ENCODE measurements at places on chromosomes 5 and 9.

GRCh38 chr9:115637661-115638060 lies 515.9 kb upstream of the PAPPA start:
- DNase-seq: no peak

DNA sequence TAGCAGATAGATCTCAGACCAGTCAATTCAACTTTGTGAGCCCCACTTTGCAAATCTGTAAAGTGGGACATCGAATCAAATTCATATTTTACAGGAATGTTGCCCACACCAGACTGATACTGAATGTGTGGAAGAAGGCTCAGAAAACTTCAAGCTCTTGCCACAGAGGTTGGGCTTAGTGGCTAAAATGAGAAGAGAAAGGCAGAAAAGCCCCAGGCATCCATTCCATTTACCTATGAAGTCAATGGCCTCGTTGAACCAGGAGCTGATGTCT lies 1.7 kb downstream of the DUSP1 start:
- no peak for DNase-seq

GRCh38 chr9:126149661-126150060 lies 177.0 kb upstream of the MVB12B start:
- DNase-seq: no peak

GRCh38 chr5:133396187-133396741 lies 216.1 kb downstream of the FSTL4 start:
- no peak for DNase-seq

GRCh38 chr9:68847765-68848164 lies 142.7 kb downstream of the PIP5K1B start:
- DNase-seq: no peak

- no peak for DNase-seq
Measured at GRCh38 chr9:109459423-109459822, 38.7 kb downstream of the PTPN3 start.

GRCh38 chr5:9233712-9234111 lies 312.2 kb downstream of the SEMA5A start:
- no peak for DNase-seq

GRCh38 chr5:121737120-121737519 lies 114.6 kb upstream of the FTMT start:
- DNase-seq: no peak

- DNase-seq: no peak
Measured at GRCh38 chr5:45060724-45061123, 252.0 kb downstream of the MRPS30 start.

- DNase-seq: no peak
Measured at GRCh38 chr5:170701334-170701733, 82.2 kb upstream of the GABRP start.

GRCh38 chr9:121781145-121781548 lies 129.7 kb downstream of the DAB2IP start:
- DNase-seq: no peak

DNA sequence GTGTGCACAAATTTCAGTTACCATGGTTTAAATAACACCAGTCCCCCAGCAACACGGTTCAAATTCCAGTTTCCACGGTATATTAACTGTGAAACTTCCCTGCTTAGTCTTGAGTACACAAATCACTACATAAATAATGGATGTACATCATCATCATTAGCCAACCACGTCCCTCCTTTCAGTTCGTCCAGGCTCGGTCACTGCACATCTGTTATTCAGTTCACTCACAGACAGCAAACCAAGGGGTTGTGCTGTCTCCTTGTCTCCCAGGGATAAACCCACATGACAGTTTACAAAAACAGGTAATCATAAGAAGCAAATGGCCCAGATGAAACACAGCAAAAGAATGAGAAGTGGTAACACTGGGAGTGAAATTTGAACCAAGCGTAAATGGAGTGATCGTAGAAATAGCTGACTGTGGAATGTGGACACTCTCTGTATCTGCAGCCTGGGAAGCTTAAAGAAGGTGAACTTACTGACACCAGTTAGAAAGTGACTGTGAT lies 61.0 kb upstream of the RAD23B start:
- DNase-seq: no peak

GRCh38 chr5:40627706-40628105 lies 52.0 kb upstream of the PTGER4 start:
- DNase-seq: no peak

DNA sequence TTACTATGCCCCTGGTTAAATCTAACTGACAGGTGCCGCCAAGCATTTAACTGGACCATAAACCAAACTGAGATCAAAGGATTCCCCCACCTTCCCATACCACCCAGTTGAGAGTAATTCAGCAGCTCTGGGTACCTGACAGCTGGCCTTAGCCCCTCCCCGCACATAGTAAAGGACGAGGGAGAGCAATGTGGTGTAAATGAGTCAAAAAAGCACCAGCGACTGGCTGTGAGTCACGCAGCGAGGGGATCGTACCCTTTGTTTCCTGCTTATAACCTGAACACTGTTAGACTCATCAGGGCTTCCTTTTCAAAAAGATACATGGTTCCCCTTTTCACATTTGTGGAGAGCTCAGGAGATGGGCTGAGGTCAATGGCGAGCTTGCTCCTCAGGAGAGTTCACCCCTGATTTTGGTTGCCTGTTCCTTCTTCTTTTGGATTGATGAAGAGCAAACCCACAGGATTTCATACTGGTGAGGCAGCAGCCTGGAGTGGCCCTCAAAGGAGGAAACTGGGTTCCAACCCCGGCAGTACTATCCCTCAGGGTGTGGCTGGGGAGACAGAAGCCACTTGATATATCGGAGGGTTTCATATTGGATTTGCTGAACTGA lies 71.5 kb downstream of the ANKRD33B start:
- peak; percentile 41 for DNase-seq

DNA sequence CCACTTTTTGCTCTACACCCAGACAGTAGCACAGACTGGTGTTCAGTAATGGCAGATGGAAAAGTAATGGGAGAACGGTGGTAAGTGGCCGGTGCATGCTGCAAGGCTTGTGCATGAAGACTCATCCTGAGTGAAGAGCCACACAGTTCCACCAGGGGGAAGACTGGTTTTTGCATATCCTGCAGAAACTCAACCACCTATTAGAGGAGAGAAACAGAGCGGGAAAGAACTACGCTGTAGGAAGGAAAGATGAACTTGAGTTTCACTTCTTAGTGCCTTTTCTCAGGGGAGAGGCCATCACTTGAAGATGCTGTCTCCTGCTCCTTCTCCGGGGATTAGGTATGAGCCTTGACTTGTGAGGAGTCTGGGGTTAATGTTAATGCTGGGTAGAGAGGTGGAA lies 9.4 kb upstream of the PRSS3 start:
- DNase-seq: no peak

DNA sequence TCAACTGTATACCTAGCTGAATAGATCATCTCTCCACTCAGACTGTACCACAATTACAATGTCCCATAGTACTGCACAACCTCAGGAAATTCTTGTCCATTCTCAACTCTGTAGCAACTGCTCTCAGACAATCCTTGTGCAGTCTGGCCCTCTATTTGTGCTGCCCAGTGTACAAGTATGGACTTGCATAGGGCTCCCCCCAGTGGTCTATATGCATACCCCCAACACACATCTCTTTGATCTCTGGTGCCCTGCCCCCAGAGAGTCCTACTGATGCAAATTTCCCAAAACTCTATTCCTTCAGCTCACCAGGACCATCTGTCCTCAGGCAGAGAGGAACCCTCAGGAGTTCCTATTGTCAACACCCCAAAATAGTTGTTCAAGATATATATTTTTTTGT lies 205.3 kb downstream of the SLCO4C1 start:
- DNase-seq: no peak

GRCh38 chr9:32414856-32415255 lies 30.4 kb downstream of the ACO1 start:
- DNase-seq: no peak

DNA sequence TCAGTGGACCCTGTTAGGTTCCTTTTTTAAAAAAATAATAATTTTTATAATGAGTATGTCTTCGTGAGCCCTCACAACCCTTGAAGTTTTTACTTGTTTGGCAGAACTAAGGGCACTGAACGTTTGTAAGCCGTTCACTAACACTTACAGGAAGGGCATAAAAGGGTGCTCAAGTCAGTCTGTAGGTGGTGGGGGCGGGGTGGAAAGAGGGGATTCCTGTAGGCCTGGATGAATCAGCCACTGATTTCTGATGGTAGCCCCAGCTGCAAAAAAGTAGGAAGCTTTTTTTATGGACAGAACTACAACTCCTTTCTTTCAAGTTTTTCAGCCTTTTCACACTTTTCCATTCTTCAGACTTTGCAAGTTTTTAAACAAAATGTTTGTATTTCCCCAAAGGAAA lies 35.8 kb downstream of the PIK3R1 start:
- DNase-seq: peak; percentile 50

DNA sequence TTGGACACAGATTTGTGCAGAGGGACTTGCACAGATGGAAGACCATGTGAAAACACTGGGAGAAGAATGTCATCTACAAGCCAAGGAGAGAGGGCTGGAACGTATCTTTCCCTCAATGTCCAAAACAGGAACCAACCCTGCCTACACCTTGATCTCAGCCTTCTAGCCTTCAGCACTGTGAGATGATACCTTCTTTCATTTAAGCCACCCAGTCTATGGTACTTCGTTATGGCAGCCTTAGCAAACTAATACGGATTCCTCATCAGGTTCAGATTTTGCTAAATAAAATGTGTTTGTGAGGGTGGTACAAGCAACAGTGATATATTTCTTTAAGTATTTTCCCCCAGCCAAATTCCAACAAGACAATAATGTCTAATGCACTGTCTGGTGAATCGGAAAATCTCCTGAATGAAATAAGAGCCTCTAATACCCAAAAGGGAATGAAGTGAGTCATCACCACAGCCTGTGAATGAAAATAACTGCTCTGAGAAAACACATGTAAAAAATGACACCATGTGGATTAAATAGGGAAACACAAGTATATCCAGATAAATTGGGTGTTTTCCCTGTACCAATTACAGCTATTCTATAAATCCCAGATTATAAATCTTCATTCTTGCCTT lies 182.8 kb upstream of the TARS1 start:
- no peak for DNase-seq

DNA sequence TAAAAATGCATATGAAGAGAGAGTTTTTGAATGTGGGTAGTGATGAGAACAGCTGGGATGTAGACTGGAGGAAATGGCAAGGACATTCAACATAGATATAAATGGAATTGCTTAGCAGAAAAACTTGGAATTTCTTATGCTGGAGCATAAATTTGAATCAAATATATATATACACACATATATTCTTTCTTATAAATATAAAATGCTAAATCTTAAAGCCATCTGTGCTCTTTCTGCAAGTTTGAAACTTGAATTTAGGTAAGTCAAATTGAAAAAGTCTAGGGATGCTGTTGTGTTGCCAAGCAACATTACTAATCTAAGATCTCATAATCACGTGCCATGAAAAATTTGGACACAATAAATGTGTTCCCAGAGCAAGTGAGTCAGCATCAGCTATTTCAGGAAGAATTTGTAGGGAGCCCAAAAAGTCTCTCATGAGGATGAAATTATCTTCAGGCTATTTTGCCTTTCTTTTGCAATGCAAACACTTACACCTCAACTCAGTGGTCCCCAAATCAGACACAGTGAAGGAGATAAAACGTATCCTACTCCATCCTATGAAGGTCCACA lies 58.4 kb upstream of the ALDH1A1 start:
- DNase-seq: no peak

- no peak for DNase-seq
Measured at GRCh38 chr5:107698286-107698685, 27.5 kb upstream of the EFNA5 start.

DNA sequence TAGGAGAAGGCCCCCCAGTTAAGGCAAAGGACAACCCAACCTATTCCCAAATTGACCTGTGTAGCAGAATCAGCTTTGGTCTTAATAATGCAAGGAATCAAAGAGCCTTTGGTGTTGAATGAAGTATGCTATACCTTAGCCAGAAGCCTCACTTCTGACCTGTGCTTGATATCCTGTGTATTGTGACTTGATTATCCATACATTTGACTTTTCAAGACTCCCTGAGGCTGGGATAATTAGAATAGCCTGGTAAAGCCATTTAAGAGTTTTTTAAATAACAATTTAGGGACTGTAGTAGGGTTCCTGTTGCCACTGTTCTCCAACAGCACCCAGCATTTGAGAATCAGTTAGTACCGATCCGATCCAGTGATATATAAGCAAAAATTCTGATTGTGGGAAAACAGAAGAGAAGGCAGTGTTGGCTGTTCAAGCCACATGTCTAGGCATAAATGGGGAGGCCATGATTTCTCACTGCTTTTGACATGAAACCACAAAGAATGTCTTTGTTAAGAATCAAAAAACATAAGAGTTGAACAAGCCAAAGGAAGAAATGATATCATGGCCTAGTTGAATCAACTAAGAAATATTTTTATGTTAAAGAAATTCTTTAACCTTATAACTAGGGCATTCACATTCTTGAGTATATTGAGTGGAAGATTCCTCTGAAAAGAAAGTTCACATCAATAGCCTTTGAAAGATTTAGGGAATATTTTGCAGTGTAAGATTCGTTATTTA lies 98.9 kb downstream of the F2RL2 start:
- DNase-seq: no peak

DNA sequence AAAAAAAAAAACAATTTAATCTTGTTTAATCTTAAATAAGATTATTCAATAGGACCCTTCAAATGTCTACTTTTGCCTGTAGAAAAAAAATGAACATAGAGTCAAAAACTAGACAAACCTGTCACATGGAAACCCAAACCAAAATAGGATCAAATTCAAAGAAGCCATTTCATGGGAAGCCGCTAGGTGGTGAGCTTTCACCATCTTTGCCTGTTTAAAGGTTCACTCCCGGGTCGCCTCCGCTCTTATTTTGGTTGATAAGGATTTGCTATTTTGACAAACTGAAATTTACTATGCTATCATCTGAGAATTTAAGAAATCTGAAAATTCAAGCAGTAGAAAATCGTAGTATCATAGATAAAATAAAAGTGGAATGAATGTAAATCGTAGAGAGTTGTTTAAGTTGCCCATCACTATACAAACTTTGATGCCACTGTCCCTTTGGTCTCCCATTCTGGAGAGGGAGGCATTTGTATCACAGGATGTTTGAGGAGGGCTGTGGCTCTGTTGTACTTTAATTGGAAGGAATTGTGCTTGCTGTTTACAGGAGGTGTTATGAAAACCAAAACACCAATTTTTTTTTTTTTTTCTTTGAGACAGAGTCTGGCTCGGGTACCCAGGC lies 43.5 kb upstream of the DNAH5 start:
- no peak for DNase-seq

DNA sequence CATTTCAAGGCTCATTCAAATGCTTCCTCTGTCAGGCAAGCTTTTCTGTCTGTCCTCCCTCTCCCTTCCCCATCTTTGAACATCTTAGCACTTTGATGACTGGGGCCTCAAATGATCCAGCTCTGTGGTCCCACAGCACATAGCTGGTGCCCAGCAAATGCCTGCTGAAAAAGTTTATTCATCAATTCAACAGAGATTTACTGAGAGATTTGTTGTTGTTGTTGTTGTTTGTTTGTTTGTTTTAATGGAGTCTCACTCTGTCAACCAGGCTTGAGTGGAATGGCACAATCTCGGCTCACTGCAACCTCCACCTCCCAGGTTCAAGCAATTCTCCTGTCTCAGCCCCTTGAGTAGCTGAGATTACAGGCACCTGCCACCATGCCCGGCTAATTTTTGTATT lies 6.0 kb upstream of the EXOSC2 start:
- DNase-seq: no peak

GRCh38 chr5:109173036-109173794 lies 236.6 kb downstream of the PJA2 start:
- no peak for DNase-seq

GRCh38 chr5:13348568-13348967 lies 595.9 kb downstream of the DNAH5 start:
- no peak for DNase-seq

- DNase-seq: peak; percentile 68
Measured at GRCh38 chr5:43007246-43007910, 32.7 kb downstream of the ANXA2R start.

- no peak for DNase-seq
Measured at GRCh38 chr9:128634651-128635262, 21.9 kb downstream of the DYNC2I2 start.
